ENCODE measurements at places on chromosomes 2 and 18. TPM values are rescaled to one million over a fixed set of nuclear protein-coding genes. Genes with fewer than 3 reads are reported as not detected.
A peak's percentile ranks its signal among the peaks of the same experiment; 100 is the strongest.

The TLX2 gene
- total RNA-seq, result not detected

GRCh38 chr2:80496346-80496745 lies 191.8 kb upstream of the LRRTM1 start:
- no peak for DNase-seq

The TRPM8 gene
- not detected for total RNA-seq

DNA sequence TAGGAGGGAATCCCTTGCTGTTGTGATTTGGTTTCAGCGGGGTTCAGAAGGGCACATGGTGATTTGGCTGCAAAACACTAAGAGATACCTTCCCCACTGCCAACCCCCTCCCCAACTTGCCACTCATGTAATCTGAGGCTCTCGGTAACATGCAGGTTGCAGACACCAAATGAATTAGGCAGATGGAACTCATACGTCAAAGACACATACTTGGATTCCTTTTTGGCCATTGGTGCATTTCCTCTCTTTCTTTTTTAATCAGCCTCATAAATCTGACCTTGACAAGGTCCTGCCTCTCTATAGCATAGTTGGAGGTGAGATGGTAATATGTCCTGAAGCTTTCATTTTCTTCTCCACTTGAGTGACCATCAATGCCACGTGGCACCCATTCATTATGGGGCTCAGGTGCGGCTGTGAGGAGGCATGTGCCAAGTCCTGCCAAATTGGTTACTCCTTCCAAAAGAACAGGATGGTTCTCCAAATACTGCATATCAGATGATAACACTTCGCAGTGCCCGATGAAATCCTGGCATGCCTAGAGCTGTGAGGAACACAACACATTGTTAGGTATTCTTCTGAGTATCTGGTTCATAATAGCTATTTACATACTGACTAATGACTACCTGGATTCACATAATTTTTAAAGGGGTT lies 8.3 kb upstream of the TMEM178A start:
- DNase-seq, result no peak

The CGREF1 gene
- total RNA-seq, result 9.3 TPM

DNA sequence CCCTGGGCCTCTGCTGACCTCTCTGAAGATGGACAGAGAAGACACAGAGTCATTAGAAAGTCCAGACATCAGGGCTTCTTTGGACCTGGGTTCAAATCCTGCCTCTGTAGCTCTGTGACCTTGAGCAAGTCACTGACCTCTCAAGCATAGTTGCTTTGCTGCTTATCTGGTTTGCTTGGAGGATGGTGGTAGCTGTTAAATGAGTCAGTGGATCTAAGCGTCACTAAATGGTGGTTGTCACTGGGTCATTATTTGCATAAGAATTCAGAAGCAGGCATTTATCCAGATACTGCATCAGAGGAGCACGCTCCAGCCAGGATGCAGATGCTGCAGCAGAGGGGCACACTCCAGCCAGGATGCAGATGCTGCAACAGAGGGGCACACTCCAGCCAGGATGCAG lies 229.2 kb downstream of the GLI2 start:
- peak; percentile 28 for DNase-seq

The UGT1A5 gene
- not detected for total RNA-seq

DNA sequence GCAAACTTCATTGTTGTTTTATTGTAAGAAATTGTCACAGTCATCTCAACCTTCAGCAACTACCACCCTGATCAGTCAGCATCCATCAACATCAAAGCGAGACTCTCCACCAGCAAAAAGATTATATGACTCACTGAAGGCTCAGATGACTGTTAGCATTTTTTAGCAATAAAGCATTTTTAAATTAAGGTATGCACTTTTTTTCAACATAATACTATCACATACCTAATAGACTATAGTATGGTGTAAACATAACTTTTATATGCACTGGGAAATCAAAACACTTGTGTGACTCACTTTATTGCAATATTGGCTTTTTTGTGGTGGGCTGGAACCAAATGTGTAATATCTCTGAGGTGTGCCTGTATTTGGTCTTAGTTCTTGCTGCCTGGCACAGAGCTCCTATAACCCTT lies 15.6 kb downstream of the SCN1A start:
- DNase-seq, result no peak

The ANKRD29 gene
- total RNA-seq, result 6.1 TPM

DNA sequence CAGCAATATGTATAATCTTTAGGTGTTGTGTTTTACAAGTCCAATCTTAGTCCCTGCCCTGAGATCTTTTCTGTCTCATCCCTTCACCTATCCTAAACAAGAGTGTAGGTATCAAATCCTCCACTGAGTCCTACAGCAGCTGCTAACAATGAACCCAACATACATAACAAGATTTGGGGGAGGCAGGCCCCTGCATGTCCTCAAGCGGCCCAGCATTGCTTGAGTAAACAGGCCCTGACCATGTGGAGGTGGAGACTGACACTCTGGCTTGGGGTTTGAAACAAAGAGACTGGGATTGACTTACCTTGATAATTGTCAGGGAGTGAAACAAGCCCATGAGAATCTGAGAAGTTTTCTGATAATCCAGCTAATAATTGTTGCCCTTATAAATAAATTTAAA lies 213.4 kb downstream of the STK39 start:
- DNase-seq, result no peak

- DNase-seq, result no peak
These were observed 267.8 kb downstream of the TNS1 start for GRCh38 chr2:217735034-217735433.

DNA sequence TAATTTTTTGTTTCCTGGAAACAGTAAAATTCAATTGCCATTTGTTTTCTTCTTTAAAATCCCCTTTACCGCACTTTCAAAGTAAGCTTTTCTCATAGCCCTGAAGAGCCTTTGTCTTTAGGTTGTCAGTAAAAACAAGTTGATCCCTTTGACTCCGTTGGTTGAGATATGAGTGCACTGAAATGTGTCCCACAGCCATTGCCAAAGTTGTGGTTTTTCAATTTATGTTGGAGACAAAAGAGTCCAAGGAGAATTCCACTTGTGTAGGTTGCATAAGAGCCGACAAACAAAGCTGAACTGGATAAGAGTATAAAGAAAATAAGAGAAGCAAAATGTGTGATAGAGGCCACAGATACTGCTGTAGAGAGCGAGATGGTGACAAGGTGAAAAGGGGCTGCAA lies 26.1 kb upstream of the HNMT start:
- DNase-seq, result peak; percentile 87

The SERPINB13 gene
- not detected for total RNA-seq

- DNase-seq, result peak; percentile 4
These were observed 309.7 kb downstream of the RAD51AP2 start for GRCh38 chr2:17208511-17208910.

GRCh38 chr2:7096726-7097352 lies 179.6 kb downstream of the RNF144A start:
- DNase-seq, result no peak

DNA sequence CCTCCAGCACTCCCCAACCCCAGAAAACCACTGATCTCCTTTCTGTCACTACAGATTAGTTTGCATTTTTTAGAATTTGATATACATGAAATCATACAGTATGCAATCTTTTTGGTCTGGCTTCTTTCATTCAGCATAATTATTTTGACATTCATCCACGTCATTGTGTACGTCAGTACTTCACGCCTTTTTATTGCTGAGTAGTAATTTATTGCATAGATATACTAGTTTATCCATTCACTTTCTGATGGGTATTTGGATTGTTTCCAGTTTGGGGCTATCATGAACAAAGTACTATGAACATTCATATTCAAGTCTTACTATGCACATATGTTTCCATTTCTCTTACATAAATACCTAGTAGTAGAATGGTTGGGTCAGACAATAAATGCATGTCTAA lies 20.1 kb upstream of the CHN1 start:
- DNase-seq, result no peak

The ASPRV1 gene
- not detected for total RNA-seq

- DNase-seq, result no peak
These were observed 86.8 kb upstream of the ST6GAL2 start for GRCh38 chr2:106972782-106973181.

GRCh38 chr18:66582211-66582610 lies 21.7 kb downstream of the CDH19 start:
- no peak for DNase-seq

The GREB1 gene
- 1.7 TPM for total RNA-seq

DNA sequence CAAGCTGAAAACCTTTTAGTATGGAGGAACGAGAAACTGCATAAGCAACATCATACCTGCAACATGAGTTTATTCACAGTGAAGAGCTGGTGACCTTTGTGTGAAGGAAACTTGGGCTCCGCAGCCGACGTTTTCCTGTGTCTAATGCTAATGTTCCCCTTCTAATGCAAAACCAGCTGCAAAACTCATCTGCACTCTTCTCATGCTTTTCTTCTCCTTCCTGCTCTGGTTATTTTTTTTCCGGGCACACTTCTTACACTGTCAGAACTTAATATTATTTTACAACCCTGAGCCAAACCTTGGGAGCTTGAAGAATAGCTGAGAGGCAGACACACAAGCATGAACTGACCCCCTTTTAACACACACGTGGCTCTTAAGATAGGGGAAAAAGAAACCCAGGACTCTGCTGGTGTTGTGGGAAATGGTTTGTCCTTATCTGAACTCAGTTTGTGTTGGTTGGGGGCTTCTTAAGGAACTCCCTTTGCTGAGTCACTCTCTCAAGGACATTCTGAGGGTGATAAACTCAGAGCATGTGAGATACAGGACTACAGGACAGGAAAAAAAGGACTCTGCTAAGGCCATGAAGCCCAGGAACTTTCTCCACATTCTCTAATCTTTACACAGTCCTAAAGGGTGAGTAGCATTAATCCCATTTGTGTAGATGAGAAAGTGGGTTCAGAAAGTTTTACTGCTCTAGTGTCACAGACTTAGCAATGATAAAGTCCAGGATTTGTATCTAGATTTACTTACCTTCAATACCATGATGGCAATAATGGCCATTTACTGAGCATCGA lies 439.3 kb upstream of the TRIB2 start:
- peak; percentile 13 for DNase-seq

GRCh38 chr2:192628017-192628416 lies 433.3 kb upstream of the TMEFF2 start:
- DNase-seq, result no peak

The PIGN gene
- total RNA-seq, result 32.7 TPM

GRCh38 chr2:226450141-226450540 lies 349.5 kb downstream of the IRS1 start:
- peak; percentile 59 for DNase-seq

DNA sequence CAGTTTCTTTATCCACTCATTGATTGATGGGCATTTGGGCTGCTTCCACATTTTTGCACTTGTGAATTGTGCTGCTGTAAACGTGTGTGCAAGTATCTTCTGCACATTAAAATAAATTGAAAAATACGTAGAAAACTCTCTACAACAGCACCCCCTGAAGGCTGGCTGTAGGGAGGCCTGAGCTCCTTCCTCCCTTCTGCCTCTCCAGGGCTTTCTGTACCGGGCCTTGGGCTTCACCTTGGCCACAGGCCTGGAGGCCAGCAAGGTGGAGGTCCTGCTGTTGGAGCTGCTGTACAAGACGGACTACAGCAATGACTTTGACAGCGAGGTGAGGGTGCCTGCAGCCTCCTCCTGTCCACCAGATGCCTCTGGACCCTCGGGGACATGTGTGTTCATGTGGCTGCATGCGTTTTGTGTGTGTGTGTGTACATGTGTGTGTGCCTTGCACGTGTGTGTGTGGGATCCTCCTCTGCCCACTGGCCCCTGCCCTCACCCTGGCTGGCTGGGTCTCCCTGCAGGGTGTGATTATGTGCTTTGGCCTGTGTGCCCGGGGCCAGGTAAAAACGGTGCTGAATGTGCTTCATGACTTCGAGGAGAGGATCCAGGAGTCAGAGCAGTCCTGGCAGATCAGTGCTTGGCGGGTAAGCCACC lies 29.2 kb downstream of the MROH2A start:
- DNase-seq, result no peak

The SH3YL1 gene
- 123 TPM for total RNA-seq

DNA sequence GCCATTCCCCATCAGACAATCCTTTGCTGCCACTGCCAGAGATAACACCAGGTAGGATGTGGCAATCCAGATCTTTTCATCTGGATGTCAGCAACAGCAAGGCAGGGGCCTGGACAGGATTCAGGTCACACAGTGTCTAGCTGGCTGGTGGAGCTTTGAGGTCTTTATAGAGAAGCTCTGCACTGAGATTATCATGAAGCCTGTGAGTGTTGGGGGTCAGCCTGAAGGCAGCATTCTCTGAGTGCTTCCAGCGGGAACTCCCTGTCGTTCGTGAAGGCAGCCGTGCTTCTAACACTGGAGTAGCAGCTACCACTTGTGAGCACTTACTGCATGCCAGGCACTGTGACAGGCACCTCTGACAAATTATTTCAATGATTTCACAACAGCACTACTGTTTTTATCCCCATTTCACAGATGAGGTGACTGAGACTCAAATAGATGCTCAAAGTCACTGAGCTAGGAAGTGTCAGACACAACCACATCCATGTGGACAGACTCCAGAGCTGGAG lies 85.7 kb downstream of the SEMA4F start:
- no peak for DNase-seq

The SLC39A10 gene
- total RNA-seq, result 22.2 TPM

DNA sequence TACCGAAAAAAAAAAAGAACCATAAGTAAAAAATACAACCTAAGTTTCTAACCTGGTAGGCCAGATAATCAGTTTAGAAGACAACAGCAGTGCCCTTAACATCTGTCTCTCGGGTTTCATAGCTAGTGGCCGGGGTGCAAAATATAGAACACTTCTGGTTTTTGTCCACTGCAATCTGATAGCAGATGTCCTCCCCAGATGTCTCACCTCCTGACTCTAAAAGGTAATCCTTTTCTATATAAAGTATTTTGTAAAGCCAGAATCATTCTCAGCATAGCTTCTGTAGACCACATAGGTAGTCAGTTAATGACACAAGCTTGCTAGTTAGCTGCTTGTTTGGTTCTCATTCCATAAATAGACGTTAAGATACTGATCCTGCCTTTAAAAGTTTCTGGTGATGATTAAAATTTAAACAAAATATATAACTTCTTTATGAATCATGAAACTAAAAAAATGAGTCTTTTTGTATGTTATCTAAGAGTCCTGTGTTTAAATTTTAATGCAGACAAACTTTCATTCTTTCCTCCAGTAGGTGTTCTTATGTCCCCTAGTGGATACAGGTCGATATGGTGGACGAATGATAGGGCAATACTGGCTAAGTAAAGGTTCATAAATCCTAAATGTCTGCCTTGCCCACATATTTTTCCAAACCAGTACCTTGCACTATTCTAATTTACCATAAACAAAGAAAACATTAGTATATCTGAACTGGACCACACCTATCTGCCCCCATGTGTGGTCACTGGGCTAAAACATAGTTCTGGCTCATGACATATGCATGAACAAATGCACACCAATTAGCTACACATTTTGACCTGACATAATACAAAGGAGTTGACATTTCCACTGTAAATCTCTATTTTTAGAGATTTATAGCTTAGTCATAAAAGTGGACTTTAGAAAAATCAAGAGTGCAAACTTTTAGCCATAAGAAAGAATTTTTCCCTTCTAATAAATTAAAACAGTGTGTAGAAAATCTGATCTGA lies 171.0 kb downstream of the SRBD1 start:
- peak; percentile 30 for DNase-seq

- no peak for DNase-seq
These were observed 140.3 kb downstream of the CYP26B1 start for GRCh38 chr2:72007402-72007801.

GRCh38 chr2:1701556-1702185 lies 42.6 kb downstream of the PXDN start:
- DNase-seq, result no peak

- no peak for DNase-seq
These were observed 11.4 kb upstream of the UXS1 start for GRCh38 chr2:106205488-106205887.

GRCh38 chr2:48530033-48530811 lies at the start of gene STON1:
STON1 (plus strand) TSS chr2:48530154; CDS start chr2:48580634, 50,480 bp downstream.
- DNase-seq, result peak; percentile 39

- no peak for DNase-seq
These were observed 9.1 kb downstream of the AGXT start for GRCh38 chr2:240877460-240878340.

The RAB27B gene
- 1.7 TPM for total RNA-seq

The CYP20A1 gene
- total RNA-seq, result 69.4 TPM

All from fibroblast of the aortic adventitia (primary cell).